ENCODE measurements at places on chromosomes 7 and 10.
A peak's percentile ranks its signal among the peaks of the same experiment; 100 is the strongest.

- no peak for DNase-seq
Measured at GRCh38 chr10:27481486-27481885, 22.6 kb upstream of the RAB18 start.

GRCh38 chr7:25486656-25487055 is 258.4 kb upstream of the NPVF start:
- DNase-seq, result peak; percentile 5

- peak; percentile 43 for DNase-seq
Measured at GRCh38 chr7:97025983-97026714, 1.5 kb upstream of the DLX5 start.

- no peak for DNase-seq
Measured at GRCh38 chr10:6929148-6929830, 349.2 kb upstream of the PRKCQ start.

DNA sequence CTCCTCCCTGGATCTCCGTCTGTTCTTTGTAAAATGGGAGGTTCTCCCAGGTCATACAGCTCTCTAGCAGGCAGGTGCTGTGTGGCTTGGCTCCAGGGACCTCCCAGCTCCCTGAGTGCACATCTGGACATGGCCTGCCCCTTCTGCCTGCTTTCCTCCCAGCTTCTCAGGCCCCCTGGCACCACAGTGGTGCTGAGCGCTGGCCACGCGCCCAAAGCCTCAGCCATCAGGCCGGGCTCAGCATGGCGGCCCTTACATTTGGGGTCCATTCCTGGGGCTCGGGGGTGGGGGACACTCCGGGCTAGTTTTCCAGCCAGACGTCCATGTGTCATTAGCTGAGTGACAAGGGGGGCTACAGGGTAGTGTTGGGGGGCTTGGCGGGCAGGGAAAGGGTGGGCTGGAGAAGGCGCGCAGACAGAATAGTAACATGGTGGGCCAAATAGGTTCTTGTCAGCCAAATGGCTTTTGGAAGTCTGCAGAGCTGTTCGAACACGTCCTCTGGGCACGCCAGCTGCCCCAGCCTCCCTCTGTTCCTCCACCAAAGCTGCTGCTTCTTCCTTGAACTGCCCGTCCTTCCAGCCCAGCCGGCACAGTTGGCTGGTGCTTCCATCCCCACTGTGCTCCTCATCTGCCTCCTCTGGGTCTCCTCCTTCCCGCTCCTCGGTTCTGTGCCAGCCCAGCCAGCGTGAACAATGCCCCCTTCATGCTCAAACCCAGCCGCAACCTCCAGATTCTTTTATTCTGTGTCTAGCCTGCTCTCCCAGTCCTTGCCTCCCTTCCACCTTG is 65.9 kb downstream of the GOLGA7B start:
- DNase-seq, result no peak

DNA sequence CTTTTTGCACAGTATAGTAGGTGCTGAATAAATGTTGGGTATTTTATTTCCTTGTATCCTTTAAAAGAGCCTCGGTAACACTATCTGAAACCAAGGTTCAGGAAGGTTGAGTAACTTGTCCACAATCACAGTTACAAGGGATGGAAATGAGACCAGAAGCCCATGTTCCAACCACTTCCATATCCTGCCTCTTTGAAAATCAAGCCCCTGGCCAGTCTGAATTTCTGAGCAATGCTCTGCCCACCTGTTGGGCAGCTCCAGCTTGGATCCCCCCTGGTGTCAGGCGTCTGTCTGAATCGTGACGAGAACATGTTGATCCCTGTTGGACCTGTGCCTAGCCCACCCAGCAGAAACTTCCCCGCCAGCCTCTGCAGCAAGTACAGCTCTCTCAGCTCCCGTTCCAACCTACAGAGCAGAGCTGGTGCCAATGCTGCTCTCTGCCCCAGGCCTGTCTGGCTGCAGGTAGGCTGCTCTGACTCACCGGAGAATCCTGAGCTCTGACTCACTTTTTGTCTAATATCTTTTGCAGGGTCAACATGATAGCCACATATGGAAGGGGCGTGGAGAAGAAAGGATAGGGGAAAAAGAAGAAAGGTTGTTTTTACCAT is 595.5 kb downstream of the INHBA start:
- peak; percentile 10 for DNase-seq

GRCh38 chr7:125516194-125516593 is 586.6 kb upstream of the POT1 start:
- DNase-seq, result no peak

All from lung microvascular endothelial cell (primary cell).